ENCODE measurements at places on chromosomes 3 and 15.

DNA sequence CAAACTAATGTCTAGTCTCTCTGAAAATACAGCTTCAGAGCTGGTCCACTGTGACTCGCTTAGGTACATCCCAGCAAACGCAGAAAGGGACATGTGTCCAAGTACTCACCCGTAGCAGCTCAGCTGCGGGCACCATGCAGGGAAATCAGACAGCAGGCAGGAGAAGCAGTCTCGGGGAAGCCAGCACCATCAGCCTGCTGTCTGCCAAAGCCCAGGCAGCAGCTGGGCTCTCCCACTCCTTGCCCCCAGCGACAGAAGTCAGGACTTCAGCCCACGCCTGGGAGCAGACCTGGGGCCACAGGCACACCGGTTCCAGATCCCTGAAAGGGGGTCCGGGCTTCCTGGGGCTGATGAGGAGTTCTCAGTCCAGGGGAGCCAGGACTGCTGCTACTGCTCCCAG lies 34.9 kb downstream of the SEMA5B start:
- DNase-seq: no peak

GRCh38 chr3:60126511-60127304 lies 1076.9 kb upstream of the CFAP20DC start:
- DNase-seq: no peak

- no peak for DNase-seq
These were observed 2.8 kb downstream of the TMEM115 start for GRCh38 chr3:50356553-50356952.

DNA sequence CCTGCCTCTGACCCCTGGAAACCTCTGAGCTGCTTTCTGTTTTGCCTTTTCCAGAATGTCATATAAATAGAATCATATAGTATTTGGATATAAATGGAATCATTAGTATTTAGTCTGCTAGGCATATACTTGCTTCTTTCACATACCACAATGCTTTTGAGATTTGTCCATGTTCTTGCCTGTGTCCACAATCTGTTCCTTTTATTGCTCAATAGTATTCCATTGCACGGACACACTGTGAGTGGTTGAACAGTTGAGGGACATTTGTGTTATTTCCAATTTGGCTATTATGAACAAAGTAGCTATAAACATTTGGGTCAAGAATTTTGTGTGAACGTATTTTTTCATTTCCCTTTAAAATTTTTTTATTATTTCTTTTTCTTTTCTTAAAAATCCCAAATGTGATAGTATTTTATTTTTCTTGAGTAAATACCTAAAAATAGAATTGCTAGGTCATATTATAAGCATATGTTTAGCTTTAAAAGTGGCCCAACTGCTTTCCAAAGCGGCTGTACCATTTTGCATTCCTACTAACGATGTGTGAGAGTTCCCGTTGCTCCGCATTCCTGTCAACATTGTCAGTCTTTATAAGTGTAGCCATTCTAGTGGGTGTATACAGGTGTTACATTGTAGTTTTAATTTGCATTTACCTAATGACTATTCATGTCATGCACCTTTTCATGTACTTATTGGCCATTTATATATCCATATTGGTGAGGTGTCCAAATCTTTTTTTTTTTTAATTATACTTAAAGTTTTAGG lies 26.5 kb downstream of the WDR53 start:
- no peak for DNase-seq

DNA sequence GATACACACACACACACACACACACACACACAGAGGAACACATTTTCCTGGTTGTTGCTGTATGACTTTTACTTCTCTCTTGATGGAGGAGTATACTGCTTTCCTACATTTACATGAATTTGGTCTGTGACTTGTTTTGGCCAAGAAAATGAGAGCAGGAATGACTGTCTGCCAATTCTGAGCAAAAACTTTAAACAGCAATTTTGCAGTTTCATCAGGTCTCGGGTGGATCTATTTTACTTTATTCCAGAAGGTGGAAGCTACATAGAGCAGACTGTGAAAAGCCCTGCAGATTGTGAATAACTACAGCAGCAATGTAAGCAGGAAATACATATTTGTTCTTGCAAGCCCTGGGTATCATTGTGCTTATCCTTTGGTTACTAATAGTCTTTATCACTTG lies 1350.0 kb upstream of the EPHA6 start:
- no peak for DNase-seq

DNA sequence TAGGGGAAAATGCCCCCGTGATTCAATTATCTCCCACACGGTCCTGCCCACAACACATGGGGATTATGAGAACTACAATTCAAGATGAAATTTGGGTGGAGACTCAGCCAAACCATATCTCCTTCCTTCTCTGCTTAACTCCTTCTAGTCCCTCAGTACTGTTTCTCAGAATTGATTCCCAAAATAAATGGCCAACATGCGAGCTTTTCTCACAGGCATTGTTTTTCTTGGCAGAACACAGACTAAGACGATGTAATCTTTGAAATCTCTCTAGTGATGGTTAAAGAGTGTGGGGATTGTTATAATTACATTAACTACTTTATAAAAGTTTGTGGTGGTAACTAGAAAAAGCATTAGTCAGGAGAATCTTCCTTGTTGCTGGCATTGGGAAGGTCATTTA lies 366.5 kb downstream of the LPP start:
- DNase-seq: no peak

DNA sequence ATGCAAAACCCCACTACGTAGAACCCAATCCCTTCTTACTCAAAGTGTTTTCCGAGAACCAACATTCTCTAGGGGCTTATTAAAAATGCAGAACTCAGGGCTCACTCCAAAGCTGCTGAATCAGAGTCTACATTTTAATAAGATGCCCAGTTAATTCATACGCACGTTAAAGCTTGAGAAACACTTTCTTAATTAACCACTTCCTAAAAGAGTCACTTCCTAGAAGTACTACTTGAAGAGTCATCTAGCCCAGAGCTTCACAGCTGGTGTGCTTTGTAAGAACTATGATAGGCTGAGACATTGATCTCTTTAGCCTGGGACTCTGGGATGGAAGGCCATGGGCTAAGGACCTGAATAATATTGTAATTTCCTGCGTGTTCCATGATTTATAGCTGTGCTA lies 9.0 kb downstream of the COL6A5 start:
- no peak for DNase-seq
